MG63 (cell line): ENCODE measurements at places on chromosomes 2 and 18. TPM values are rescaled to one million over a fixed set of nuclear protein-coding genes. Genes with fewer than 3 reads are reported as not detected.

The SCTR gene
- not detected in 2 replicates for total RNA-seq

DNA sequence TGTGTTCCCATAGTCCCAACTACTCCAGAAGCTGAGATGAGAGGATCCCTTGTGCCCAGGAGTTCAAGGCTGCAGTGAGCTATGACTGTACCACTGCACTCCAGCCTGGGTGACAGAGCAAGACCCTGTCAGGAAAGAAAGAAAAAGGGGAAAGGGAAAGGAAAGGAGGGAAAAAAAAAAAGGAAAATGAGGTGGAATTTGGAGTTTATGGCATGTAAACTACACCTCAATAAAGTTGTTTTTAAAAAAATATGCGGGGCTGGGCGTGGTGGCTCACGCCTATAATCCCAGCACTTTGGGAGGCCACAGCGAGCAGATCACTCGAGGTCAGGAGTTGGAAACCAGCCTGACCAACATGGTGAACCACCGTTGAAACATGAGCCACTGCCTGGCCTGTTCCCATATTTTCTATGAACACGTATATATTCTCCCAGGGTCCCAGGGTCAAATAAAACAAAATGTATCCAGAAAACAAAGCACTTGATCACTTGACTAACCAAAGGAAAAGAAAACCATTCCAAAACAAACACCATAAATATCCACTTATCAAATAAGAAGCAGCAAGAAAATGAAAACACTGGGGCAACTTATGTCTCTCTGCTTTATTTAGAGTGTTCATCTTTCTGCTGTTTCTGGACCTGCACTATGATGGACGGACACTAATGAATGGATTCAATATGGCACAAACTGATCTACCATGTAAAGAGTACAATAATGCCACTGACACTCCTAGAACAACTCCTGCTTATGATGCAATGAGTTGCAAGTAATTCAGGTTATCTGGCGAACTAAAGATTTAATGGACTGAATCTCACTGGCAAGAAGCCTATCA, 56.8 kb downstream of the ASXL2 start:
- peak; percentile 56 for DNase-seq

GRCh38 chr18:12257996-12258718, 4.0 kb downstream of the CIDEA start:
- no peak for DNase-seq

GRCh38 chr2:2848621-2849333, 517.7 kb upstream of the MYT1L start:
- no peak for DNase-seq

The TEKT4 gene
- not detected in 2 replicates for total RNA-seq

The ANTXR1 gene
- total RNA-seq: 48.6 and 51.1 TPM in 2 replicates

DNA sequence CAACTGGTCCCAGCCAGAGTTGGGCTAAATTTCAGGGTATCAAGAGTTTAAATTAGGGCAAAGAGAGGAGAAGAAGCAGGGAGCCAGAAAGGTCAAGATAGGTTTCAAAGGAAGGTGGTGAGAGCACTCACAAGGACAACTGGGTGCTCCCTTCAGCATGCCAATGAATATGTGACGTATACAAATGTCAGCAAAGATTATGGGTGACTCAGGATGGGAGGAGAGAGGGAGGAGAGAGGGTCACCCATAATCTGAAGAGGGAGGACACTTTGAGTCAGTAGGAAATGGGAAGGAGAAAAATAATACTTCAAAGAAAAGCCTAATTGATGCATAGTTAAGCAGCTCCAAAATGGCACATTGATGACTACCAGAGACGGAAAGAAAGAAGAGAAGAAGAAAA, 53.1 kb upstream of the ABCA12 start:
- no peak for DNase-seq

DNA sequence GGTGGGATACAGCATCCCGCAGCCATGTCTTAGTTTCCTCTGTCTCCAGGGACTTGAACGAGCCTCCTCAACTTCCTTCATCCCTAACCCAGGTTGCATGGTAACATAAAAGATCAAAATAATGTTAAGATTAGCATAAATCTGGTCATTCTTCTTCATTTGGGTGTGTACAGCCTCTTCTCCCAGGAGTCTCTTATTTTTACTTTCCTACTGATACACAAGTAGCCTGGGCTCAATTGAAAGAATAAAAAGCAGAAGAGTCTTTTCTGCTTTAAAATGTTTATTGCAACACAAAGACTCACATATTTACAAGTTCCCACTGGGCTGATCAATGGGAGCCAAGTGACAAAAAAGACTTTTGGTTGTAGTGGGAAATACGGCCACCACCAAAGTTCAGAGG, 137.9 kb upstream of the PID1 start:
- no peak for DNase-seq

GRCh38 chr18:79199691-79200374, 130.6 kb downstream of the ATP9B start:
- no peak for DNase-seq

- DNase-seq: no peak
Measured at GRCh38 chr2:46828491-46829230, 86.9 kb downstream of the MCFD2 start.

GRCh38 chr2:165239230-165239629, at the start of gene SCN2A:
Gene SCN2A (plus strand): TSS chr2:165239414. CDS start chr2:165295824, 56,410 bp downstream.
- DNase-seq: no peak

GRCh38 chr2:44441200-44441599, 79.5 kb downstream of the CAMKMT start:
- no peak for DNase-seq

The CD226 gene
- 0.07 and 0.10 TPM in 2 replicates for total RNA-seq

GRCh38 chr18:14098428-14098827, 33.8 kb downstream of the ZNF519 start:
- no peak for DNase-seq

DNA sequence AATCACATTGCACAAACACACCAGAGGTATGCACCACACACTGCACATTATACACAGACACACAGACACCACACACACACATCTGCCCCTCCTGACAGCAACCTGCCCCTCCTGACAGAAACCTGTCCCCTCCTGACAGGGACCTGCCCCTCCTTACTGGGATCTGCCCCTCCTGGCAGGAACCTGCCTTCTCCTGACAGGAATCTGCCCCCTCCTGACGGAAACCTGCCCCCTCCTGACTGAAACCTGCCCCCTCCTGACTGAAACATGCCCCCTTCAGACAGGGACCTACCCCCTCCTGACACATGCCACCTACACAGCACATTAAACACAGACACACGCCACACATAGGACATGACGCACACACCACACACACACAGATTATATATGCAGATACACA, 88.9 kb downstream of the PXDN start:
- no peak for DNase-seq

DNA sequence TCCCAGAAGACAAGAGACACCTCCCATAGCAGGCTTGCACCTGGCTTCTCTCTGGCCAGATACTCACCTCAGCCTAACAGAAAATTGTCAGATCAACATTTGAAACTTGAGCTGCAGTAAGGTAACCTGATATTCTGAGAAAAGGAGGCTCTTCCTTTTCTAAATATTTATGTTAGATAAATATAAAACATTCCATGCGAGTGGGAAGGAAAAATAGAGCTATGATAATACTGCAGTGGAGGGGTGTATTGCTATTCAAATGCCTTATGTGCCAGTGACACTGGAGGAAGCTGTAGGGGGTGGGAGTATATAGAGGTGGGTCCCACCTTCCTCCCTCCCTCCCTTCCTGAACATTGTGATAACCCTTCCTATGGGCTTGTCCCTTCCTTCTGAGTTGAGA, 515.5 kb upstream of the CHAC2 start:
- no peak for DNase-seq

GRCh38 chr2:71686781-71687180, 233.4 kb downstream of the DYSF start:
- no peak for DNase-seq

The KIAA2012 gene
- total RNA-seq: not detected in 2 replicates

- DNase-seq: no peak
Measured at GRCh38 chr2:99868260-99868659, 274.1 kb downstream of the AFF3 start.
